Thymus (tissue), 14 donors: ENCODE measurements at places on chromosomes 16 and 17. TPM values are rescaled to one million over a fixed set of nuclear protein-coding genes. Genes with fewer than 3 reads are reported as not detected.

GRCh38 chr16:2040787-2041522 lies 6.7 kb downstream of the NTHL1 start:
- no peak for DNase-seq

DNA sequence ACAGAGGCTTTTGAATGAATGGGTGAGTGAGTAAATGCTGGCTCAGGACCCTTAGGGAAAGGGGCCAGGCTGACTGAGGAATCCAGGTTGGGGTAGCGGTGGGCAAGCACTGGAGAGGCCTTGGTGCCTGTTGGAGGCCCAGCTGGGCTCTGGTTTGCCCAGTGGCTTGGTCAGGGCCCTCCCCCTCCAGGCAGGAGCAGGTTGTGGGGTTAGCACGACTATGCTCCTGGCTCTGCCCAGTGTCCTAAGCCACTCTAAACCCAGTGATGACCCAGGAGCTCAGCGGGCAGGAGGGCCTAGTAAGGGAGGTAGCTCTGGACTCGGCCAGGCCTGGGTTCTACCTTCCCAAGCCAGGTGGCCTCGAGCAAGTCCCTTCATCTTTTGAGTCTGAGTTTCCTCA lies 7.5 kb downstream of the MYO15A start:
- DNase-seq, result no peak

- no peak for DNase-seq
Measured at GRCh38 chr17:19686400-19687090, 29.8 kb downstream of the SLC47A2 start.

DNA sequence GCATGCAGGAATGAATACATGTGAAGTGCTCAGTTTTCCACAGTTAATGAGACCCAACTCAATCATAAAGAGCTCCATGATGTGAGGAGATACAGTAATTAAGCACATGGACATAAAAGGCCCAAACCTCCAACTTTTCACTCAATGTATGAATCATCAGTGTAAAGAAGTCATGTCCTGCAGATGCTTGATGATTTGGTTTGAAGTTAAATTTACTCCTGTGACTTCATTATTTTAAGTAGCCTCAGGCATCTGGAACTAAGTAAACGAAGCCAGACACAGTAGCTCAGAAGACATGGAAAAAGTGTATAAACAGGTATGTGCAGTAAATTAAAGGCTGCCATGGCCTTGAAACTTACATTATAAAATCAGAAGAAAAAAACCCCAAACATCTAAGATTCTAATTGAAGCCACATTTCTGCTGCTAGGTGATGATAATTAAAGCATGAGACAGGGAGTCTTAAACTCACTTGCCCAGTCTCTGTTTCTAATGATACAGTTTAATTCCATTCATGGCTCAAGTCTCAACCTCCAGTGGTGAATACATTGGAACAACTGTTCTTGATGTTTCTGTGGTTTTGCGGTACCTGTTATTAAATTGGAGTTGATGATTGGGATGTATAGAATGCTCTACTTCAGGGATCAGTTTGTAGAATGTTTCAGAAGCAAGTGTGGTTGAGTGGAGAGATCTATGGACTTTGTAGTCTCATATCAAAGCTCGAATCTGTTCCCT lies 28.9 kb upstream of the CCL2 start:
- DNase-seq, result no peak

- DNase-seq, result no peak
Measured at GRCh38 chr16:85660843-85661739, 27.7 kb downstream of the GINS2 start.

DNA sequence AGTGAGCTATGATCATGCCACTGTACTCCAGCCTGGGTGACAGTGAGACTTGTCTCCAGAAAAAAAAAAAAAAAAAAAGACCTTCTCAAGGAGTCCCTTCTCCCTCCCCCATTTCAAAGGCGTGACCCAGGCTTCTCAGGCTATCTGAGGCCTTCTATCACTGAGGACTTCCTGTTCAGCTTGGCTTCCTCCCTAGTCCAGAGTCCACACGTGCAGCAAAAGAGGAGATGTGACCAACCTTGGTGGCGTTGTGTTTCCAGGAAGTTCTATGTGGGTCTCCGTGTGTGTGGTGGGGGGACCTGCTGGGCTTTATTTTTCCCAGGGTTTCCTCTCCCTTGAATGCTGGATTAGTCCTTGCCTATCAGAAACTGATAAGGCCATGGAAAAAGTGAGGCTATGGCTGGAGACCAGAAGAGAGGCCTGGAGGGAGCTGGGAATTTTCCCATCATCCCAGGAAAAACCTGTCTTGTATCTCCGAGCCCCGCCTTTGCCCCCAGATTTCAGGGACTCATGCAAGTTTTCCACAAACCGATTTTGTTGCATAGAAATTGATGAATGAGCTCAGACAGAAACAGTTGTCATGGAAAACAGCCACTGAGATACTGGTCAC lies 148.1 kb downstream of the SALL1 start:
- DNase-seq, result no peak

DNA sequence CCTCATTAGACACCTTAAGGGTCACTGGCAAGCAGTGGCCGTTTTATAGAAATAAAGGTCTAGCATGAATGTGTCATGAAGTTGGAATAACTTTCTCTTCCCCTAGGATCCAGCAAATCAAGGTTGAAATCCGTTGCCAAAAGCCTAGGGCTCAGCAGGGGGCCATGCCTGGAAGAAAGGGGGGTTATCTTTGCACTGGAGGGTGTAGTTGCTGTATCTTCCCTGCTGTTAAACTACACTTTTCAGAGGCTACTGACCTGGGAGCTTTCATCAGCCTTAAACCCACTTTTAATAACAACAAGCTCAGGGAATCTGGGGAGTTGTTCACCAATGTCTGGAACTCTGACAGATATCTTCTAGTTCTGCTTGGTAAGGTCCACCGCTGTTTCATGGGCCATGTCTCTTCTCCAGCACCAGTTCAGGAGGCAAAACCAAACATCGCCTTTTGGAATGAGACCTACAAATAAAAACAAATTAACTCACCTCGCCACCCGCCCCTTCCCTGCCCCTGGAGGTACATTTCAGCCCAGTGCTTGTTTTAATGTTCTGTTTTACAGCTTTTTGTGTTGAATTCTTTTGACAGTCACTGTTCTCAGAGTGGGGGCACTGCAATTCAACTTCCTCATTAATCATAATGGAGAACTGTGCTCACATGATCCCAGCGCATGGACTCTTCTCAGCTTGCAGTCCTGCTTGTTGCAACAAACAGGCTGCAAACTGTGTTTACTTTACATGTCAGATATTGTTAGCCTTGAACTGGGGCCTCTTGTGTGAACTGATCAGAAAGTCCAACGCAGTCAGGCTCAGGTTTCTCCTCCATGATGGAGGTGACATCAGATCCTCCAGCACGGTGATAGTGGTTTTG lies 508.7 kb downstream of the KCNJ2 start:
- DNase-seq, result no peak

DNA sequence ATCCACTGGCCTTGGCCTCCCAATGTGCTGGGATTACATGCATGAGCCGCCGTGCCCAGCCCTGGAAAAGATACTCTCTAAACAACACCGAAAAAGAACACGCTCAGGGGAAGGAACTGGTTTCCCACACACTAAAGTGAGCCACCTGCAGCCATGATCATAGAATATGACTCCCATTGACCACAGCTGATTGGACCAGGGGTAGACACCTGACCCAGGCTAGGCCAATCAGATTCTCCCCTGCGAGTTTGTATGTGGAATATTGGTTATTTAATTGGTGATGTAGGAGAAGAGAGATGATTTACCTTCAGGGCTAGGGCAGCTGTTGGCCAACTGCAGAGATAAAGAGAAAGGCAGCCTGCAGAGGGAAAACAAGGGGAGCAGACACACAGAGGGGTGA lies 9.0 kb upstream of the GGA2 start:
- no peak for DNase-seq

DNA sequence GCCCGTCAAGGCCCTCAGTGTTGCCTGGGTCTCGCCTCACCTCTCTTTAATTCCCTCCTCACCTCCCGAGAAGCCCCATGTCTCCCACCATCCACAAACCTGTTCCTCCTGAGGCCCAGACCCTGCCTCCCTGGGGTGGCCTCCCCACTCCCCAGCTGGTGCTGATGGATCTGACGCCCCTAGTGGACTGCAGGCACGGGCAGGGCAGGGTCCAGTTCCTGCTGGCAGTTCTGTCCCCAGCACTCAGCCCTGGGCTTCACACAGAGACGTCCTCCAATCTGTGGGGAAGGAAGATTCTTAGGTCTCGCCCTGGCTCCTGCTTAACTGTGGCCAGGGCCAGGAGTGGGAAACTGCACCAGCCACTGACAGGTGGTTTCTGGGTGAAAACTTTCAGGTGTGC lies 108.8 kb downstream of the AMFR start:
- no peak for DNase-seq

DNA sequence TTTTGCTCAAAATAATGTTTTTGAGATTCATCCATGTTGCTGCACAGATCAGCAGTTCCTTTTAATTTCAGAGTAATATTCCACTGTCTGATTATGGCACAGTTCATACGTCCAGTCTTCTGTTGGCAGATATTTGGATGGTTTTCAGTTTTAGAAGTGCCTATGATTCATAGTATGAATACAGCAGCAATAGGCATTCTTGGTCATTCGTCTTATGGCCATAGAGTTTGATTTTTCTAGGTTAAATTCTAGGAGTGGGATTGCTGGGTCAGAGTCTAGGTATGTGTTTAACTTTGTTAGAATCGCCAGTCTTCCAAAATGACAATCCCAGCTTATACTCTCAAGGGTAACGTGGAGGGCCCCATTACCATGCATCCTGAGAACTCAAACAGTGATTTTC lies 11.5 kb upstream of the IL34 start:
- no peak for DNase-seq

DNA sequence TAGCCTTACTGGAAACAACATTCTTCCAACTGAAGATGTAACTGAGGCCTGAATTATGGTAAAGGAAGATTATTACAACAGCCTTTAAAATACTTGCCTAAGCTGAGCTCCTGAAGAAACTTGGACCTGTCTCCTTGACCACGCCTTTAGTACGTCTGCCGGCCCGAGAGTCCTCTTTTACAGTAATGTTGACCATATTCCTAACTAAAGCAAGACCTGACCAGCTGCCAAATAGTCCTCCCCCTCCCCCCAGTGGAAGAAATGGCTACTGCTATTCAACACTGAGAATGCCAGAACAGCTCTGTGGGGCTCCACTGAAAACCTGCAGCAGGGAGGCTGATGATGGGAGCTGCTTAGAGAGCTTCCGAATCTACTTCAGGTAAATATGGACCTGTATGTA lies 12.6 kb upstream of the FOXJ1 start:
- no peak for DNase-seq

GRCh38 chr17:55677446-55677845 lies 45.2 kb downstream of the TMEM100 start:
- DNase-seq, result no peak

DNA sequence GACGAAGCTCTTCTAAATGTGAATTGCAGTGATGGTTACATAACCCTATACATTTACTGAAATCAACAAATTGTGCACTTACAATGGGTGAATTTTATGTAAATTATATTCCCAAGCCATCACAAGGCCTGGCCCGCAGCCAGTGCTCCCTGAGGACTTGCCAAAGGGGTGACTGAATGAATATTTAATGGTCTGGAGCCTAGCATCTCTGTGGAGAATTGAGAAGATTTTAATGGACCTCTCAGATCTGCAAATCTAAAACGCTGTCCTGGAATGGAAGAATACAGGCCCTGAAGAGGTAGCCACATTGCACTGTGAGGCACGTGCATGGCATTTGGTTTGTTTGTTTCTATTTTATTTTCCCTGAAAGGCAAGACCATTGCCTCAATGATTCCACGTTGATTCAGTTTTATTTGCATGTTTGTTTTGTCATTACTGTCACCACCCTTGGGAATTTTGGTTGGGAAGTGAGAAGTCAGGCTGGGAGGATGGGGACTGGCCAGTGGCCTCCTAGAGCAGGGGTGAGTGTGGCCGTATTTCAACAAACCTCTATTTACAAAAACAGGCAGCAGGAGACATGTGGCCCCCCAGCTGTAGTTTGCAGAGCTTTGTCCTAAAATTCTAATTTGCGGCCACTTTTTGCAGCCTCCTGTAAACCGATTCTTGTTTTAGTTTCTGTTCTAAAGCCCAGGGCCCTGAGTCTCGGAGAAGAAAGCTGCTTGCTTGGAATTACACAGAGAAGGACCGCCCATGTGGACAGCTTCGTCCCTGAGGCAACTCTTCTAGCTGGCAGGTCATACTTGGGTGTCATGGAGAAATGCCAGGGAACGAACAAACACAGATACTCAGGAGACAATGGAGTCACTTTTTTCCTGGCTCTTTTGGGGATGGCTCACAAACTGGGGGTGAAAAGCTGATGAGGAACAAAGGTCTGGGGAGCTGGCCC lies 40.5 kb upstream of the GCSH start:
- DNase-seq, result no peak

- no peak for DNase-seq
Measured at GRCh38 chr17:50194934-50195865, 6.2 kb downstream of the COL1A1 start.

GRCh38 chr16:20673882-20674683 lies 23.4 kb downstream of the ACSM1 start:
- no peak for DNase-seq

- no peak for DNase-seq
Measured at GRCh38 chr17:58969612-58970011, 137.1 kb downstream of the TRIM37 start.

GRCh38 chr16:85871756-85872155 lies 27.2 kb upstream of the IRF8 start:
- no peak for DNase-seq

- DNase-seq, result no peak
Measured at GRCh38 chr17:81401723-81402529, 6.7 kb downstream of the BAHCC1 start.

- no peak for DNase-seq
Measured at GRCh38 chr17:35617505-35617904, 30.4 kb downstream of the AP2B1 start.

- DNase-seq, result peak; percentile 74
Measured at GRCh38 chr17:50169121-50169764, 3.4 kb downstream of the SGCA start.

- DNase-seq, result no peak
Measured at GRCh38 chr16:28958216-28958615, 7.5 kb downstream of the NFATC2IP start.

METTL26 gene
- 97.6 TPM for total RNA-seq

ERAL1 gene
- 19.7 TPM for total RNA-seq

ICAM2 gene
- total RNA-seq, result 53.9 TPM

GNAO1 gene
- total RNA-seq, result 0.24 TPM

TPSD1 gene
- total RNA-seq, result 0.14 TPM

PRSS21 gene
- total RNA-seq, result 1.2 TPM

IRF8 gene
- 119 TPM for total RNA-seq

KRTAP17-1 gene
- total RNA-seq, result 0.09 TPM

SLC5A10 gene
- total RNA-seq, result 0.05 TPM

CD300LB gene
- 0.38 TPM for total RNA-seq
